ENCODE measurements at places on chromosomes 7 and 10.

DNA sequence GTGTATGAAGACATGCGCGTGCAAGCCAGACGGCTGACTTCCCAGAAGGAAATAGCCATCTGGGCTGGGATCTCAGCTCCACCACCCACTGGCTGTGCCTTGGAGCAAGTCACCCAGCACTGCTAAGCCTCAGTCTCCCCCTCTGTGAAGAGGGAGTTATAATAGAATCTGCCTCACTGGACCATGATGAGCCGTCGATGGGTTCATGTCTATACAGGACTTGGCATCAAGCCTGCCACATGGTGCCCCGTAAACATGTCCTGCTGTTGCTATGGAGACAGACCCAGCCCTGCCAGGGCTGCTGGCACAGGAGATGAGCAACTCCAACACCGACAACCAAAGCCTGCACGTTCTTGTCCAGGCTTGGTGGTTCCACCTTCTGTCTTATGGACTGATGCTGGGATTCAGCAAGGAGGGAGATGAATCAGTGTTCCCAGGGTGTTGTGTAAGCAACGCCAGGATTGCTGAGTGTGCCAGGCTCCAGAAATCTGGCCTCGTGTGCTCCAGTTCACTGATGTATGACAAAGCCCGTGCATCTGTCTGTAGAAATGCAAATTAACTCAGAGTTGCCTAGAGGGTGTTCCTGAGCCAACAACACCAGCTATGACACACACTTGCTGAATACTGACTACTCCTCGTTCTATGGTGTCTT, 5.6 kb downstream of the GPR15LG start:
- no peak for DNase-seq

GRCh38 chr7:152402384-152403250, 33.2 kb downstream of the KMT2C start:
- DNase-seq: no peak

DNA sequence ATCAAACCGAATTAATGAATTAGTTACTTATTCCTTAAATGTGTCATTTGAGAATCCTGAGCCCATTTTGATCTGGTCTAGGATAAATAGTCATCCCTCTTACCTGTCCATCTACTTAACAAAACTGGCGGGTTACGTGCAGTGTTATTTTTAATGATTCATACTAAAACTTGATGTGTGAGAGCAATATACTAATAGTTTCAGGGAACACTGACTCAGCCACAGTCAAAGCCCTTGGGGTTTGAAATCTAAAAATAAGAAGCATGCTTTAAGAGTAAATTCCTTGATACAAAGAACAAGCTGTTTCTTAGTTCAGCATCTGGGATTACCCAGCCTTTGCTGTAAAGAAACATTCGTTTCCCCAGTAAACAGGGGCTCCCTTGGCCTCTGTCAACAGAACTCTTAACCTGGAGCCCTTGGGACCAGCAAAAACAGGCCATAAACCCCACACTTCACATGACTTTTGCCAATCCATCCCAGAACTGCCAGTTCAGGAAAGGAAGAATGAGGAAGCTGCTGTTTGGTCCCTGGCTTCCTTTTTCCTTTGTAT, 370.6 kb upstream of the IGFBP3 start:
- DNase-seq: no peak

DNA sequence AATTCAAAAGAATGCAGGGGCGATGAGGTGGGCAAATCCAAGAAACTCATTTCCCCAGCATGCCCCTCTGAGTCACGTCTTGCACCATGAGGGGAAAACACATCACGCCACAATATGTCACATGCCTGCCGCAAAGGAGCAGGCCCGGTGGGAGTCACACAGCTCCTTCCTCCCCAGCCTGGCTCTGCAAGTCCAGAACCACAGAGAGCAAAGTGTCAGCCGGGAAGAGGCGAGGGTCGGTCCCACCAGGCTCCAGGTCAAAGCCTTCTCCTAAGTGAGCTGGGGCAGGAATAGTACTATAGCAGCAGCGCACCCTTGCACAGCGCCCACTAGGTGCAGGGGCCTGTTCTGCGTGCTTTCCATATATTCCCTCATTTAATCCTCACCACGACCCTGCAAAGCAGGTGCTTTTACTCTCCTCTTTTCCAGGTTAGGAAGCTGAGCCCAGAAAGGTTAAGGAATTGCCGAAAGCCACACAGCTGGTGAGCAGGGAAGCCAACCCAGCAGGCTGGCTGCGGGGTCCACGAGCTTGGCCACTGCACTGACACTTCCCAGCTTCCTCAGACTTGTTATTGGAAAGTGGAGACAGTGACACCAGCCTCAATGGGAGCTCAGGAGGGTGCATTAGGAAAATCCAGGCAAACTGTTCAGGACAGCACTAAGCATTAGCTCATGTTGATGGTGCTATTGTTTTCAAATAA, 94.0 kb upstream of the ZMIZ1 start:
- peak; percentile 75 for DNase-seq

GRCh38 chr10:133391249-133391635, 2.7 kb upstream of the MTG1 start:
- no peak for DNase-seq

DNA sequence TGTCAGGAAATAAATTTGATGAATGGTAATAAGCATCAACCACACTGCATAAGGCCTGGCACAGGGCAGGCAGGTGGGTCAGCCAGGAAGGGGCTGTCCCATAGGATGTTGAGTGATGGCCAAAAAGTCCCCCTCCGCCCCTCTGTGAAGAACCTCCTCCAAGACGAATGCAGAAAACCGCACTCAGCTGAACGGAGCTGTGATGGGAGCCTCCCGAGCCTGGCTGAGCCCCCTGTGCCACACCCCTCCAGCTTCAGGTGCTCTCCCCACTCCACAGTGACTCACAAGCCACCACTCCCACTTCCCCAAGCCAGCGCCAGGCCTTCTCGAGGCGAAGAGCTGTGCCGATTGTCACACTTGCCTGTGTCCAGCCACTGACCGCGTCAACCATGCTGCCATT, 184.2 kb downstream of the MAD1L1 start:
- no peak for DNase-seq

DNA sequence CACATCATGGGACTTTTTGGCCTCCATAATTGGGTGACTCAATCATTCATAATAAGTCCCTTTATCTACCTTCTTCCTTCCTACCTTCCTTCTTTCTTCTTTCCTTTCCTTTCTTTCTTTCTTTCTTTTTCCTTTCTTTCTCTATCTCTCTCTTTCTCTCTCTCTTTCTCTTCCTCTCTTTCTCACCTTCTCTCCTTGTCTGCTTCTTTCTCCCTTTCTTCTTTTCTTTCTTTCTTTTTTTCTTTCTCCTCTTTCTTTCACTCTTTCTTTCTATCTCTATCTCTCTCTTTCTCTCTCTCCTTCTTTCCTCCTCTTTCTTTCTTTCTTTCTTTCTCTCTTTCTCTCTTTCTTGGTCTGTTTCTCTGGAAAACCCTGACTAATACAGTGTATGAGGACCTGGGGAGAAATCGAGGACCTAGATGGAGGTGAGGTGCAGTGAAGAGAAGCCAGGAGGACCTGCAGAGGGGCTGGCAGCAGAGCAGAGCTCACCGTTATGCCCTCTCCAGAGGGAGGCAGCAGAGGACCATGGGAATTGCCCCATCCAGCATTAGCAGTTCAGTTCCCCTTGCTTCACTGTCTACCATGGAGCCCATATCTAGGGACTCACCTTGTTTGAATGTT, 52.7 kb upstream of the BTRC start:
- peak; percentile 15 for DNase-seq

- no peak for DNase-seq
Observed at GRCh38 chr10:48291190-48291589, 15.3 kb upstream of the MAPK8 start.

GRCh38 chr7:129163875-129164544, 19.5 kb downstream of the TSPAN33 start:
- no peak for DNase-seq

GRCh38 chr10:132115732-132116131, 50.0 kb downstream of the JAKMIP3 start:
- no peak for DNase-seq

DNA sequence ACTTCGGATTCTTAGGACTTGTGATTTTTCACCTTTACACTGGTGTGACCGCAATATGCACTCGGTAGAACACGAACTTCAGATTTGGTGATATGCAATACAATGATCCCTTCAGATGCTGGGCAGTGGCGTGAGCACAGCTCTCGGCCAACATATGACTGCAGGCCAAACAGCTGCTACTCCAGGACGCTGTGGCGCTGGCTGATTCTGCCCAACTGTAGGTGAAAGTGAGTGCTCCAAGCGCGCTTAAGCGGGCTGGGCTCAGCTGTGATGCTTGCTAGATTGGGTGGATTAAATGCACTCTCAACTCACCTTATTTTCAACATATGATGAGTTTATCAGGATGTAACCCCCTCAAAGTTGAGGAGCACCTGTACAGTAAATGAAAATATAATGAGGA, 137.6 kb upstream of the RET start:
- DNase-seq: no peak

DNA sequence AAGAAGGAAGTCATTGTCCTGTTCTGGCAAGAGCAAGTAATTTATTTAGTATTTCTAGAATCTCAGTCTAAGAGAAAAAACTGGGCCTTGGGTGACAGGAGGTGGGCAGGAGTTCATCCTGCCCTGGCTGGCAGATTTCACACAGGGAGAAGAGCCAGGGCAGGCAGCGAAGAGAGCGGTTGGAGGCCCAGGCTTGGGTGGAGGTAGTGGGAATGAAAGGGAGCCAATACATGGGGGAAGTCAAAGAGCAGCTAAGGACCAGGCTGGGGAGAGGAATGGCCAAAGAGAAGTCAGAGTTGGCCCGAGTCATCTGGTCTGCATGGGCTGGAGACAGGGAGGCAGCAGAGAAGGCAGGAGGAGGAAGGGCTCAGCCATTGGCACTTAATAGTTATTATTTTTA, 51.4 kb downstream of the HECW1 start:
- DNase-seq: no peak

DNA sequence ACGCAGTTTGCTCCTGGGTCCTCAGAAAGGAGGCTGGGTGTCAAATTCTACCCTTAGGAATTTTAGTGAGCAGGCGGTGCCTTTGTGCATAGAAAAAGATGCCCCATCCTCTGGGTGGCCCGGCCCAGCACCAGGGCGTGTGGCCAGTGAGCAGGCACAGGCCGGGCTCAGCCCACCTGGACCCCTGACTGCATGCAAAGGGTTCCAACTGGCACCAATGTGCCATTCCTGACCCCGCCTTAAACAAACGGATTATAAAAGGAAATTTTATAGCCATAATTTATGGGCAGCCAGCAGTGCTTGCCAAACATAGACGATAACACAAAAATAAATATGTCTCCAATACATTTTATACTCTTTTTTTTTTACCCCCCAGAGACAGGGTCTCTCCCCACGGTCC, 40.1 kb upstream of the GNA12 start:
- no peak for DNase-seq

GRCh38 chr10:11841375-11841774, 18.2 kb downstream of the PROSER2 start:
- DNase-seq: no peak

DNA sequence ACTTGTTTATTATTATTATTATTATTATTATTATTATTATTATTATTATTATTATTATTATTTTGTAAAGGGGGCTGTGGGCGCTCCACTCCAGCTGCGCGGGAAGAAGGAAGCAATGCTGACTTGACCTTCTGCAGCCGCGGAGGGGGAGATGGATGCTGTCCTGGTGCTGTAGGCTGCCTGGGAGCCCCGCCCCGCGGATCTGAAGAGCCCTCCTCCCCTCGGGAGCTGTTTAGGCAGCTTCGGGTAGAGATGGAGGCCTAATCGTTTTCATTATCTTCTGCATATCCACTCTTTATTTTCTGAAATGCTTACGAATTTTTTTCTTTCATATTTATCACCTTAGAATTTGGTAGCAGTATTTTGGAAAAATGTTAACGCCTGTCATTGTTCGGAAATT, 101.2 kb upstream of the KLF6 start:
- no peak for DNase-seq

- DNase-seq: no peak
Observed at GRCh38 chr7:19944363-19945120, 171.1 kb upstream of the TMEM196 start.

DNA sequence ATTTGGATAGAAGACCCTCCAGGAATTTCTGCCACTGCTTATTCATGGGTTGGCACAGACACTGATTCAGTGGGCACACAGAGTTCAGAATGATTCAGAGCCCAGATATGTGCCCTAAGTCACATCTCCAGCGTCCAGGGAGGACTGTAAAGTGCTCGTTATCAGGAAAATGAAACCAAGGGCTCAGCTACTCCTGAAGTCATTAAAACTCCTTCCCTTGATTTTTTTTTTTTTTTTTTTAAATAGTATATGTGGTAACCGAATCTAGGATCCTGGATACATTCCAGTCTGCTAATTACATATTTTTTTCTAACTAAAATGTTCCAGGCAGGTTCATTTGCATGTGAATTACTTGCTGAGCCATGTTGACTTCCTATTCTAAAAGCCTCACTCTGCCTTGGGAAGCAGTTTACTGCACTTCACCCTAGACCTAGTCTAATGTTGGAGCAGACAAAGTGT, 34.7 kb downstream of the MET start:
- DNase-seq: no peak

- DNase-seq: no peak
Observed at GRCh38 chr7:37694208-37695094, 10.9 kb downstream of the GPR141 start.

- DNase-seq: no peak
Observed at GRCh38 chr10:117546020-117546580, 3.6 kb downstream of the EMX2 start.

DNA sequence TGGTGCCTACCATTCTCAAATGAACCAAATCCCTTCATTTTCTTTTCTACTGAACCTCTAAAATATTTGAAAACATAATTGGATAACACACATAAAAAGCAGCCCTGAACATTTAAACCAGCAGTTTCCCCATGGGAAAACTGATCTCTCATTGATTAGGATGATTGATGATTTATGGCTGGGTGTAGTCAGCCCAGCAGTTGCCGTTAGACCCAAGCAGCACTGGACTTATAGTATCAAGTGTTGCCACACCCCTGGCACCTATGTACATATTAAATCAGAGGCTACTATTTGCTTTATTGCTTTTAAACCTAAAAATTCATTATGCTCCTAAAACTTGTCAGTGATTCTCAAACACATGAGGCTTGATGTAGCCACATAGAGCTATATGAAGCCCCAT, 20.2 kb upstream of the SLC25A13 start:
- DNase-seq: no peak

- DNase-seq: no peak
Observed at GRCh38 chr10:75449382-75450074, 18.1 kb downstream of the LRMDA start.

- DNase-seq: no peak
Observed at GRCh38 chr10:121854809-121855445, 72.9 kb downstream of the ATE1 start.

DNA sequence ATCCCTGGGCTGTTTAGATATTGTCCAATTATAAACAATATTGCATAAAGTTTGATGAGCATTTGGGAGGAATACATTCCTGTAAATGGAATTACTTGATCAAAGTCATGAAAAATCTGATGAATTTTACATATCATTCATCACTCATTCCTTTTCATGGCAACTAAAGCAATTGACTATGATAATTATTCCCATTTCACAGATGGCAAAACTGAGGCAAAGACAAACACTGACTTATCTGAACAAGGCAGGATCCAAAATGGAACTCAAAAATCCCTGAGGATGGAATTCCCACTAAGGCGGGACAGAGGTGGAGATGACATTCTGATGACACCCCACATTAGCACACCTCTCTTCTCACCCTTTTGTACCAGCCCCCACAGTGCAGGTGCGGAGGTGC, 17.1 kb downstream of the SLIT1 start:
- DNase-seq: no peak

Measured in stimulated activated CD8-positive, alpha-beta memory T cell treated with anti-CD3 and anti-CD28 coated beads, Interleukin-15, amount 100 ng/mL, for 48 hours (primary cell).